ENCODE measurements at places on chromosomes 13 and 19. TPM values are rescaled to one million over a fixed set of nuclear protein-coding genes. Genes with fewer than 3 reads are reported as not detected.

- DNase-seq: no peak
Measured at GRCh38 chr13:52808842-52809219, 39.6 kb downstream of the PCDH8 start.

DNA sequence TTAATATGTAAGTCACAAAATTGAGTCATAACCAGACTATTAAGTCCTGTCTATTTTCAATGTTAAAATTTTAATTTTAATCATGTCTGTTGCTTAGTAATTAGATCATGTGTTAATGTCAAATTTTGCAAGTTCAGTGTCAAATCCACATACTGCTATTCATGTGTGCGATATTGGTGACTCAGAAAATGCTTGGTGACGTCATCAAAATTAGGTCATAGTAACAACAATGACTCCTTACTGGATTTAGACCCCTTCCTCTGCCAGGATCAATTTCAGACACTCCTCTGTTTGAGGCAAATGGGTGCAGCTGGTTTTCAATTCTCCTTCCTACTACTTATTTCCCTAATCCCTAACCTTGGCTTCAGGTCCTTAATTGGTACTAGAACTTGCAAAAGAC, 1394.3 kb upstream of the SLC10A2 start:
- DNase-seq: no peak

- DNase-seq: peak; percentile 34
Measured at GRCh38 chr13:92103689-92104153, 705.3 kb downstream of the GPC5 start.

DNA sequence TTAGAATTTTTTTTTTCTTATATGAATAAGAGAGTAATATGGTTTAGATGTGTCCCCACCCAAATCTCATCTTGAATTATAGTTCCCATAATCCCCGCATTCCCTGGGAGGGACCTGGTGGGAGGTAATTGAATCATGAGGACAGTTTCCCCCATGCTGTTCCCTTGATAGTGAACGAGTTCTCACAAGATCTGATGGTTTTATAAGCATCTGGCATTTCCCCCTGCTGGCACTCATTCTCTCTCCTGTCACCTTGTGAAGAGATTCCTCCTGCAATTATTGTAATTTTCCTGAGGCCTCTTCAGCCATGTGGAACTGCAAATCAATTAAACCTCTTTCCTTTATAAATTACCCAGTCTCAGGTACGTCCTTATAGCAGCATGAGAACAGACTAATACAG, 205.7 kb downstream of the MYO16 start:
- DNase-seq: no peak

GRCh38 chr13:78326633-78327032, 276.7 kb downstream of the POU4F1 start:
- DNase-seq: no peak

DNA sequence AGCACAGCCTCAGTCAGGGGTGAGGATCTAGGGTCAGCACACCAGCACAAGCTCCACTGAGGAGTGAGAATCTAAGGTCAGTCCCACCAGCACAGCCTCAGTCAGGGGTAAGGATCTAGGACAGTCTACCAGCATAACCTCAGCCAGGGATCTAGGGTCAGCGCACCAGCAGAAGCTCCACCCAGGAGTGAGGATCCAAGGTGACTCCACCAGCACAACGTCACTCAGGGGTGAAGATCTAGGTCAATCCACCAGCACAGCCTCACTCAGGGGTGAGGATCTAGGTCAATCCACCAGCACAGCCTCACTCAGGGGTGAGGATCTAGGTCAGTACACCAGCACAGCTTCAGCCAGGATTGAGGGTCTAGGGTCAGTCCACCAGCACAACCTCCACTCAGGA, 64.5 kb downstream of the RAB20 start:
- no peak for DNase-seq

Gene RNF113B
- not detected for total RNA-seq

Gene SYNE4
- 8.0 TPM for total RNA-seq

Gene NCR1
- 0.63 TPM for total RNA-seq

Data from lung (tissue), 17 donors.